ENCODE measurements at places on chromosomes 12 and 14.

- no peak for DNase-seq
Observed at GRCh38 chr12:101594700-101595099, at the start of gene MYBPC1. TSS of gene MYBPC1 (plus strand) at chr12:101594971. CDS start at chr12:101595071, 100 bp downstream.

DNA sequence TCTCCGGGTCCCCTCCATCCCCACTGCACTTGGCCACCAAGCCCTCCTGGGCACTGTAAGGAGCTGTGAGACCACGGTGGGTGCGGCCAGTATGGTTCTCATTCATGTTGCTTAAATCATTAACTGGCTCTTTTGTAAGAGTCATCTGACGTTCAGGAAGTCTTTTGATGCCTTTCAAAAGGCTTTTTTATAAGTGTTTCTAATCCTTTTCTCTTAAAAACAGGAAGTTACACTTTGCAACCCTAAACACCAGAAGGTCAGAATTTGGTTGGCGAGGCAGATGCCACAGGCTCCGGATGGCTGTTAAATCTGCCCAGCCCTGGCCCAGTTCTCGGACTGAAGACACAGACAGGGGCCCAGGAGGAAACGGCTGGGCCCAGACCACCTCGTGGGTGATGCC is 26.1 kb upstream of the DIO3 start:
- DNase-seq = peak; percentile 74

GRCh38 chr14:103259184-103259583 is 74.9 kb upstream of the EIF5 start:
- DNase-seq = no peak

GRCh38 chr14:69483765-69484443 is 624 bp upstream of the PLEKHD1 start:
- DNase-seq = no peak

DNA sequence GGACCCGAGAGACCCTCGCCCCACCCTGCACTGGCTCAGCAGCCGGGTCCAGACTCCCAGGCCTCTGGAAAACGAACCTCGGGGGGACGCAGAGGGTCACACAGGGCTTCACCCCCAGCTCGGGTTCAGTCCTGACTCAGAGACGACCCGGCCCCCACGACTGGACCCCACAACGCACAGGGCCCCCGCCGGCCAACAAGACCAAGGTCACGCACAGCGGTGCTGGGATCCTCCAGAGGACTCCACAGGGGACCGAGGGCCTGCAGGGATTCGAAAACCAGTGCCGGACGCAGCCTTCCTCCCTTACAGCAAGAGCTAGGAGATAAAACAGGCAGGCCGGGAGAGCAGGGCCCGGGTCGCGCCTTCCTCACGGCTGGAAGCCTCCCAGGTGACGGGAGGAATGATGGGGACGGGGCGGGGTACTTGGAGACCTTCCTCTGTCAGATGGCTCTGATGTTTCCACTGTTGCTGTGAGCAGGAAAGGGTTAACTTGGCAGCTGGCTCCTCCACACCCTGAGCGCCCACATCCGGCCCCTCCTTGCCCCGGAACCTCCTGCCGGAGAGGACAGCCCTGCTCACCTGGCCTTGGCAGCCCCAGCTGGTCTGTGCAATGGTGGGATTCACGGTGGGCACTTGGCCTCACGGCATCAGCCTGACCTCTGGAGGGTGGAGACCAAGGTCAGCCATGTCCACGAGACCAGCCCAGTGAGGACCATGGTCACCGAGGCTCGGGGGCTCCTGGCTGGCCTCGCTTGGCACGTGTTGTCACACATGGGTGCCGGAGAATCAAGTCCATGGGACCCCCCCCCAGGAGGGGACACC is 46.2 kb downstream of the GALNT9 start:
- DNase-seq = no peak

DNA sequence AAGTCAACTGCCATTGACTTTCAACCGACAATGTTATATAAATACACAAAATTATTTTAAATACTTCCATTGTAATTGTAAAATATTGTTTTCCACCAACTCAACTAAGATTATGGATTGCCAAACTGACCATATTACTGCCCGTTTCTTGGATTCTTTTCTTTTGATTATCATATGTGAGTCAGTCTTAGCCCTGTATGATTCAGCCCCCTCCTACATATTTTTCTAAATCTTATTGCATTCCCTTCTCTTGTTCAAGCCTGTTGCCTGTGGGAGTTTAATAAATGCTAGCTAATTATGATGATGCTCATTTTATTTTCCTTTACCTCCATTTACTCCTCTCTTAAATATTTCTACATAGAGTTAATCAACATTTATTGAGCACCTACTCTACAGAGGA is 6.8 kb downstream of the RASSF9 start:
- DNase-seq = no peak

Data from suppressor macrophage treated with lipopolysaccharide for 4 hours (primary cell).